ENCODE measurements at places on chromosomes 2 and 18.

DNA sequence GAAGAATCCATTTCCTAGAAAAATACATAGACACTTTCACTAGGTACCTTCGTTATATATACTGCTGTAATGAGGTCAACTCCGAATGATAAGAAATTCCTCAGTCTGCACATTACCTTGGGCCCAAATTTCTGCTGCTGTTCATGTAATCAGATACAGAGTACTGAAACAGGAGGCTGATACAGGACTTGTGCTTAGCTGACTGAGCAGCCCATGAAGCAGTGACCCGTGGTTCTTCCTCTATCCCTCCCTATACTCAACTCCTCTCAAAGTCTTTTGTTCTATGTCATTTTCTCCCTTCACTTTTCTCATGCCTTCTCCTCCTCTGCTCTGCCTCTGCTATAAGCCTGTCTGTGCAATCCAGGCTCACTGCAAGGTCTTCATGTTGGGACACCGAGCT, 57.5 kb upstream of the ST8SIA5 start:
- no peak for DNase-seq

GRCh38 chr2:240247241-240247867, 106.9 kb upstream of the OTOS start:
- DNase-seq: no peak

DNA sequence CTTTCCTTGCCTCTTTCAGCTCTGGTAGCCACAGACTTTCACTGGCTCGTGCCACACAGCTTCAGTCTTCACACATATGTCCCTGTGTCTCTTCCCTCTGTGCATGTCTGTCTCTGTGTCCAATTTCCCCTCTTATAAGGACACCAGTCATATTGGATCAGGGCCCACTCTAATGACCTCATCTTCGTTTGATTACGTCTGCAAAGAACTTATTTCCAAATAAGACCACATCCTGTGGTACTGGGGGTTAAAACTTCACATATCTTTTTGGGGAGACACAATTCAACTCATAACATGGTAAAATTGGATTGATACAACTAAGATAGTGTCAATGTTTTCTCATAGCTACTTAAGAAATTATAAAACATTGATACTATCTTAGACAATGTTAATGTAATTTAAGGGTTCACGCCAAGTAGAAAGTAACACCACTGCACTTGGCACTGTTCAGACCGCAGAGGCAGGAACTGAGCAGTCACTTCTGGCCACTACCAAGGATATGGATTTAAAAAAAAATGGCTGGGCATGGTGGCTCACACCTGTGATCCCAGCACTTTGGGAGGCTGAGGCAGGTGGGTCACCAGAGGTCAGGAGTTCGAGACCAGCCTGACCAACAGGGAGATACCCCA, 119.6 kb upstream of the EPAS1 start:
- no peak for DNase-seq

DNA sequence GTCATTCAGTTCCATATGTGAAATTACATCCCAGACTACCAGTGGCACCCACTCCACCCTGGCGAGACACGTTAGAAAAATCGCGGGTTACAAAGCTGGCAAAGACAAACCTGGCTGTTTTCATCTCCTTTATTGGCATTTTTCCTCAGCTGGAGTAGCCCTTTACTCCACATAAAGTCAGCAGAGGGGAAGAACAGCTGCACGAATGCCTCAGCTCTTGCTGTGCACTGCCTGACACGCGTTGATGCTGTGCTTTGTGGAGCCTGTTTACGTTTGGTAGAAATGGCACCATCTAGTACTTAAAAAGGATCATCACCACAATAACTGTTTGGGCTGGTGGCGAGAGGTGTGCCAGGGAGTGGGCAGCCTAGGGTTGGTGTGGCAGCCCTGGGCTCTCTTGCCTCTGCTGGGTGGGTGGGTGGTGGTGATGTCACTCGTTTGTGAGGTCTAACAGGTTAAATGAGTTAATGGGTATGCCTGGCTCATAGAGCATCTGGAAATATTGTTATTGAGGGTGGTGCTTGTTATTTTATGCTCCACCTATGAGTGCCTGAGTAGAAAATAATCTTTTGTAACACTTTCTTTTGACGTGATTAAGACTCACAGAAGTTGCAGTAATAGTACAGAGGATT, 16.4 kb downstream of the FARP2 start:
- no peak for DNase-seq

- DNase-seq: peak; percentile 83
Observed at GRCh38 chr2:17830053-17831034, 14.1 kb downstream of the MSGN1 start.

GRCh38 chr2:74659462-74659861, 5.4 kb downstream of the SEMA4F start:
- no peak for DNase-seq

DNA sequence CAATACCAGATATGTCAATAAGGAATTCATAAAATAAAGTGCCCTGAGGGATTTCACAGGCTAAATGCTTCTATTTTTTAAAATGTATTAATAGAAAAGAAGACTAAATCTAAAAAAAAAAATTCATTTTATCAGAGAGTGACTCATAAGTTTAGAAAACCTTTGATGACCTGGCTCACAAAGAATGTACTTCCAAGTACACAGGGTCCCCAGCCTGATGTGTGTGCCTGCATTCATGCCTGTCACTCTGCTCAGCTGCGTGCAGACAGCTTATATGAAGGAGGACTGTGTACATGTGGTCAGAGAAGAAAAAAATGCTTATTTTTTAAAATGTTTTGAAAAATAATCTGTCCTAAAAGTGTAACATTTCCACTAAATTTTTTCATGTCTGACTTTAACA, 3.0 kb upstream of the CPS1 start:
- DNase-seq: no peak

DNA sequence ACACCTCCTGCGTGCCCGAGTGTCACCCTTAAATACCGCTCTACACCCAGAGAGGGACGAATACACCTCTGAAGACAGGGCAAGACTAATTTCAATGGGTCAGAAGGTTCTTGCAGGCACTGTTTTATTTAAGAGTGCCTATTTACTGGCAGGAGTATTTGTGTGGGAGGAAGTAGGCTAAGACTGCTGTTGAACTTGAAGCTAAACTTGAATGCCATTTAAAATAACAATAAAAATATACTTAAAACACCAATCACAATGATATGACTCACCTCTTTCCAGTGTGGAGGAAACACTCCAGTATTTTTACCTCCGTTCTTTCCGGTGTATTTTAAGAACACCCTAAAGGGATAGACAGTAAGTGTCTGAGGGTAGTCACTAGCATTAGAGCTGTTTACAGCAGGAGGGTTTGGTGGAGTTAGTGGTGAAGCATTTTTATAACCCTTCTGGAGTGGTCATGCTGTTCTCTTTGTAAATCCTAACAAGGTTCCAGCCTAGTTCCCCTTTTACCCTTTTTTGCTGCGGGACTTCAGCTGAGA, 9.6 kb upstream of the HOXD1 start:
- DNase-seq: no peak

GRCh38 chr2:165679621-165680020, 114.4 kb downstream of the GALNT3 start:
- DNase-seq: no peak

- DNase-seq: no peak
Observed at GRCh38 chr2:26054598-26055348, 20.9 kb downstream of the RAB10 start.

- DNase-seq: no peak
Observed at GRCh38 chr2:160825433-160825832, 331.8 kb upstream of the RBMS1 start.

DNA sequence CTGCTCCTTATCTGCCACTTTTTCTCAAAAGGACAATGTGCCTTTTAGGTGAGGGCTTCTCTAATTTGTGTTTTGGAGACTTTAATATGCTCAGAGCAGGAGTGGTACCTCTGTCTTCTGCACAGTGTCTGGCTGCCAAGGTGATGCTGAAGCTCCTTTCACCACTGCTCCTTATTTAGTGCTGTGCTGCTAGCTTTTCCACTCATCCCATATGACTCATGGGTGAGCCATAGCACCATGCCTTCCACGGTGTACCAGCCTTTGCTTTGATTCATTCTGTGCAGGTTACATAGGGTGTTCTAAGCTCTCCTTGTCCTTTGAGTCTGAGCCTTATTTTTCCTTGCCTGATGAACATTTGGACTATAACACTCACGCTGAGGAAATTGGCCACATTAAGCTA, 202.4 kb downstream of the ARL6IP6 start:
- no peak for DNase-seq

GRCh38 chr2:60558536-60558935, 5.1 kb upstream of the BCL11A start:
- no peak for DNase-seq

GRCh38 chr2:197285361-197285760, 25.2 kb downstream of the ANKRD44 start:
- no peak for DNase-seq

DNA sequence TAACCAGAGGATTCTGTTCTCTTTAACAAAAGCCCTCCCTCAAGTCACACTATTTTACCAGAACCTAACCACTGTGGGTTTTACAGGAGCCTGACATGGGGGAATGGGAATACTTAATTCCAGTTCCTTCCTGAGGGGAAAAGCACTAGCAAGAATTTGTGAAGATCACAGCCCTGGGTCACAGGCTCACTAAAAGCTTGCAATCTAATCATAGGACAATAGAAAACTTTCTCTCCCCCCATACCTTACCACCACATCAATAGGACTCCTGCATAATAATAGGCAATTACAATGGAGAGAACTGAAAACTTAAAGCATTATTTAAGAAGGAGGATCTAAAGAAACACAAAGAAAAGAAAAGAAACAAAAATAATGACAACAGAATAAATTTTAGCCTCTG, 225.8 kb upstream of the ZNF804A start:
- no peak for DNase-seq

DNA sequence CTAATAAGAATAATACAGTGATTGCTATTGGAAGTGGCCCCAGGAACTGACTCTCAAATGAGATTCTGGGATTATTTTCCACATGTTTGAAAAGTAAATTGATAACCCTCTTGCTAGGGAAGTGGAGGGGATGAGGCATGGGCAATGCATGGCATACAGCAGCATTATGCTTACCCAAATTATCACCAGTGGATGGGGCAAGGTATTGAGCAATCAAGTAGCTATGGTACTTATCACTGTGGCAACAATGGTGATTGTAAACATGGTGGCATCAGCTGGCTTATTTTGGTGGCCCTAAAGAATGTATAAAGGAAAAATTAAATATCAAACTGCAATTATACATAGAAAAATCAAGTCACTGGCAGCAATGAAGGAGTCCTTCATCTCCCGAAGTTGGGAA, 155.1 kb downstream of the FIGN start:
- DNase-seq: no peak

GRCh38 chr2:40844353-40845277, 392.7 kb upstream of the SLC8A1 start:
- no peak for DNase-seq

DNA sequence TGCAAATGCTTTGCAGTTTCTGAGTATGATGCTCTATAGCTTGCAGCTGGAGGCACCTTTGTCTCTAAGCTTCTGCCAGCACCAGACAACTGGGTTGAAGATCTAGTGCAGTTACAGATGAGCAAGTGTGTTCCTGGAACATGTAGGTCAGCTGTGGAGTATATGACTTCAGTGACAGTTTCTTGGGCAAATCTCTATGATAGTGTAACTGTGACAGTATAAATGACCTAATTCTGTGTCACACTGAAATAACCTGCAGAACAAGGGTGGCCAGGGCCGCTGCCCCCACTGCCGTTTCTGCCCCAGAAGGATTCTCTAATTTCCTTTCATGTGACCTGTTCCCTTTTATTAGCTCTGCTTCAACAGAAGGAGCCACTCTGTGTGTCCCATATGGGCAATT, 145.3 kb upstream of the DAPL1 start:
- no peak for DNase-seq

- no peak for DNase-seq
Observed at GRCh38 chr2:166451468-166451867, 42.6 kb downstream of the SCN7A start.

GRCh38 chr2:233974530-233975071, 57.4 kb downstream of the TRPM8 start:
- DNase-seq: peak; percentile 18

- DNase-seq: peak; percentile 85
Observed at GRCh38 chr2:20378891-20379519, 28.4 kb upstream of the PUM2 start.

- DNase-seq: no peak
Observed at GRCh38 chr2:178241844-178242551, 47.7 kb downstream of the OSBPL6 start.

GRCh38 chr18:50312296-50313030, 25.0 kb upstream of the CXXC1 start:
- DNase-seq: no peak

- no peak for DNase-seq
Observed at GRCh38 chr2:207848545-207848928, 78.8 kb upstream of the FZD5 start.

DNA sequence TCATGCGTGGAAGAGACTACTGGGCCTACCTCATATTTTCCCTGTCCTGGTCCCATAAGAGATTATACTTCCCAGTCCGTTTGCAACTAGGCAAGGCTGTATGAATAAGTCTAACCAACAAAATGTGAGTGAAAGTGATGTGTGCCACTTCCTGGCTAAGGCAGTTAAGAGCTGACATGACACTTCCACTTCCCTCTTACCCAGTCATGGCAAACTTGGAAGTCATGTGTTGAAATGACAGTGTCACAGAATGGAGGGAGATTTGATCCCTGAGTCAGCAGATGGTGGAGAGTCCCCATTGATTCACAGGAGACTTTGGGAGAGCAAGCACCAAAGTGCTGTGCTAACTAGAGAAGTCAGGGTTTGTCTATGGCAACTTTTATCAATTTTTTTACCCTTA, 36.4 kb downstream of the TACR1 start:
- no peak for DNase-seq

DNA sequence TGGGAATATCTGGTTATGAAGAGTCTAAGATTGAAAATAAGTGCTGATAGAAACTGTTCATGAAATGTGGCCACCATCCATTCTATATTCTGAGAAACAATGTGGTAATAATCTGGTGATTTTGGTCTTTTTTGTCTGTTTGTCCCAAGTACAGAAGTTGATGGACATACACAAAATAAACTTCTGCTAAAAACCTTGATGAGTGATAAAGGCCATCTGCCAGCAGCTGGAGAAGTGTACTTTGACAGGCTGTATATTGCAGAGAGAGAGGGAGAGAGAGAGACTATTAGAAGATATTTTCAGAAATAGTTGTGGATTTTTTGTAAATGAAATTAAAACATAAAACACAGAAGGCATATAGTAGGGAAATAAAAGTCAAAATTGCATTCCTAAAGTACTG, 96.9 kb upstream of the NABP1 start:
- DNase-seq: no peak

- DNase-seq: no peak
Observed at GRCh38 chr2:149808556-149808955, 221.0 kb upstream of the MMADHC start.

DNA sequence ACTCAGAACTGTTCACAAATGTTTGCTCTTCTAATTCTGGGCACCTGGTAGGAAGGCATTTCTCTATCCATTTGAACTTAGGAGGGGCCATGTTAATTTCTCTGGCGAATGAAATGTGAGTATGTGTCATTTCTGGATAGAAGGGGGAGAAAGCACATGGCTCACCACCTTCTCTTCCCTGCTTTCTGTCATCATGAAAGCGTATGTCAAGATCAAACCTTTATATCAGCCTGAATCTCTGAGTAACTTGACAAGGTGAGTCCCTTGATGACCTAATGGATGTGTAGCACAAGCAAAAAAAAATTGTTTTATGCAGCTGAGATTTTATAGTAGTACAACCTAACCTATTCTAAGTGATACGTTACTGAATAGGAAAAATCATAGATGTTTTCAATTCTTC, 12.1 kb upstream of the LCT start:
- no peak for DNase-seq
